ENCODE measurements at places on chromosomes 6 and 20.

GRCh38 chr20:61903575-61904340 is 161.9 kb downstream of the TAF4 start:
- no peak for DNase-seq

DNA sequence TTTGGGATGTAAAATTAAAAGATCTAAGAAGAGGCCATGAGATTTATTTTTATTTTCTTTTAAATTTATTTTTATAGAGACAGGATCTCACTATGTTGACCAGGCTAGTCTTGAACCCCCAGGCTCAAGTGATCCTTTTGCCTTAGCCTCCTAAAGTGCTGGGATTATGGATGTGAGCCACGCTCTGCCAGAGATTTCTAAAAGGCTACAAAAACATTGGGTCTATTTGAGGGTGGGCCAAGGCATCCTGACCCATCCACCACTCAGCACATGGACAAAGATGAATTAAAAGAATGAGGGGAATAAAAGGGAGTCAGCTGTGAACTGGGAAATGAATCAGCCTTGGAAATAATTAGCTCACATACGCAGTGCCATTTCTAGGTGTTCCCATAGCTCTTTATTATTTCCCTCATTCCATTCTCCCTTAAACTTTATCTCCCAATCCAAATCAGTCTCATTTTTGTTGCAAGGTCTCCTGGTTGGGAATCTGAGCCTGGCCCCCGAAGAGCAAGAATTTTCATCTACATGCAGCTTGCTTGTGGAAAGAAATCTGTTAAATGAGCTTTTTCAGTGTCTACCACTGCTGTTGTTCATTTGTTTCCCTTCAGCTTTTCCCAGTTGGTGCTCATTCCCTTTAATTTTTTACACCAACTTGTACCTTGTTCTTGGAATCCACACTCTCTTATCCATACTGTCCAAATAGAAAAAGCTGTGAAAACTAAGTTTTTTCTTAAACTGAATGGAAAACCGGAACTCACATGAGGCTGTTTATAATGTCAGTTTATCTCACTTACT is 66.9 kb downstream of the MKKS start:
- DNase-seq: no peak

DNA sequence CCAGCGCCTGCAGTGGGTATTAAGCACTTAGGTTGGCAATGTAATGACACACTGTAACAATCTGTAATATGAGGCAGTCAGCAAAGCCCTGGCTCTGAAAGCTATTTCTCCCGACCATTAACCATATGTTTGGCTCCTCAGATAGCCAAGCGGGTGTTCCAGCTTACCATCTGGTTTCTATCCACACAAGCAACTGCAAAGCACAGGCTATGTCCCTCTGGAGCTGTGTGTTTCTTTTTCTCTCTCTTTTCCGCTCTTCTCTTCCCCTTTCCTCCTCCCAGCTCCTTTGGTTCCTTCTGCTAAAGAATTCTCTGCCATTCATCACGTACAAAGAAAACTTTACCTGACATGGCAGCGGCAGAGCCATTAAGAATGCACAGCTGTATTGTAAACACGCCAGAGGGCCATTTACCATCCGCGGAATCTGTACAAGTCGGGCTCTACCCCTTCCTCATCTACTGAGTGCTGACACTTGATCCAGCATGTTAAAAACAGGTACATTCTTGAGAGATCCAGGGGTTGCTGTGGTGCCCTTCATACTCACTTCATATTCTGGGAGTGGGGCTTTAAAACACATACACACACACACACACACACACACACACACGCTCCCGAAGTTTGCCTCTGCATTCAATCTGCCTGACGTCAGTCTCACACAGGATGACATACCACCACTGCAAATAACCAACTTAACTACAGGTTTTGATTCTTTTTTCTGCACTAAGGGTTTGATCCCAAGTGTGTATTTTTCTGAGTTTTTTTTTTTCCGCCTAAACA is 77.2 kb downstream of the BACH2 start:
- DNase-seq: no peak

GRCh38 chr6:27870291-27870870 is 41.8 kb downstream of the OR2B2 start:
- DNase-seq: no peak

- DNase-seq: no peak
These were observed 30.9 kb upstream of the ASXL1 start for GRCh38 chr20:32327087-32327681.

DNA sequence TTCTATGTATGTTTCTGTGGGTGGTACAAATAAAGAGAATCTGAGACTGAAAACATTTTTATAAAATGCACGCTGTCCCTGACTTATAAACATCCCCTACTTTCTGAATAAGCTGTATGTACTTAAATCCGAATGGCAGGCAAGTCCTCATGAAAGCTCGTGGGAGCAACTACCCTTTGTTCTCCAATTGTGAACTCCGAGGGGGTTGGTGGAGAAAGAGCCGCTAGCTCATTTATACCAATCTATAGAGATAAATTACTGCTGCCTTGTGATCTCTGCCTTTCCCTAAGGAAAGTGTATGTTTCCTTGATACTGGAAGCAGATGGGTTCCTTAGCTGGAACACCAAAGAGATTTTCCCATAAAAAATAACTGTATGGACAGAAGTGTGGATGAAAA is 84.5 kb downstream of the GJA10 start:
- no peak for DNase-seq

- no peak for DNase-seq
These were observed 28.1 kb downstream of the RIOK1 start for GRCh38 chr6:7417684-7418083.

DNA sequence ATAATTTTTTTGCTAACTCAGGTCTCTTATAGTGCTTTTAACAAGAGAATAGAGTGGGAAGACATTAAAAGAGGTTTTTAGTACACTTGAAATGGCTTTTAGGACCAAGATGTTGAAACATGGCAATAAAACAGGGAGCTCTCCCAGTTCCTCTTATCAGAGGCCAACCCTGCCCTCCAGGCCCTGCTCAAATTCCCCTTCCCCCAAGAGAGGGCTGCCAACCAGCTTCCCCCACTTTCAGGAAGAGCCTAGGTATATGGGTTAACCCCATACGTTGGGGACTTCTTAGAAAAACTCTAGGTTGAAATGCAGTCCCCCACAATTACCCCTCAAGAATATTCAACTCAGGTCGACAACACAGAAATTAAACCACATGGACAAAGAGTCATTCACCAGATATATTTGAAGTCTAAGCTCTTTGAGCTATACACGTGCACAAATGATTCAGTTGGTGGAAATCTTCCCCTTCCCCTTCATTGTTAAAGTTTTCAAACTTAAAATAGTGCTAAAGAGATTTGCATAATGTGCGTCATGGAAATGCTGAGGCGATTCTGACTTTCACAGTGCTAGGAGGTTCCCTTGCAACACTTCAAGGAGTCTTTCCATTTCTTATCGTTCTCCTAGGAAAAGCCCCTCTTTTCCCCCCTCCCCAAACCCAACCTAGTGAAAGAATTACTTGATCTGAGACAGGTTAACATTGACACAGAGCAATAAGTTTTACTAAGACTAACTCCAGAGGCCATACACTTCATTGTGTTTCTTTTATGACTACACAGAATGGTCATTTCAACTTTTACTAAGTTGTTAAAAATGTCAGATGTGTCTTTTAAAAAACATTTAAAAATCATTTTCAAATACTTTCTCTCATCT is 49.8 kb upstream of the ENPP5 start:
- DNase-seq: no peak

DNA sequence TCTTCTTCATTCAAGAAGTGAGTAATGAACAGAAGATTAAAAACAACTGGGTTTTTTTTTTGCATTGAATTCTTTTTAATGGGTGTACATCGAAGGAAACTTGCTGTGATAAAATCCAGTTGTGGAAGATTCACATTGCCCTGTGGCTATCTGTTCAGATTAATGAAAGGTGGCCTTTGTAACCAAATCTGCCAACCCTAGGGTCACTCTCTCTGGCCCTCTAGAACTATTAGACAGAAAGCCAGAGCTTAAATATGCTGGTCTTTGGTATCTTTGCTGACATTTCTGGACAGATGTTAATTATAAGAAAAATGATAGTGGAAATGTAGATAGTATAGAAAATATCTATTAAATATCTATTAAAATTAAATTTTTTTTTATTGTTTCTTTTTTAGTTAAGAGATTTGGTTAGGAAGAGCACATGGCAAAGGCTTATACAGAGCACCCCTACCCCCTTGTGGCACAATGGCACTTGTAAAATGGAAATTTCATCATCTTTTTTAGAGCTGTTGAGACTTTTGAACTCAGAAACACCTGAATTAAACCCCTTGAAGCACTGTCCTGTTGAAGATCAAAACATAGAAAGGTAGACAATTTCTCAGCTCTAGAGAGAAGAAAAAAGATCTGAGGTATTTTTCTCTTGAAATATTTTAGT is 572.5 kb downstream of the PKHD1 start:
- DNase-seq: no peak

GRCh38 chr6:30940361-30940986 is at the start of gene MUCL3:
Gene MUCL3, plus strand, starts transcription at chr6:30940973. Its CDS starts 27 bp downstream, at chr6:30941000.
- no peak for DNase-seq

DNA sequence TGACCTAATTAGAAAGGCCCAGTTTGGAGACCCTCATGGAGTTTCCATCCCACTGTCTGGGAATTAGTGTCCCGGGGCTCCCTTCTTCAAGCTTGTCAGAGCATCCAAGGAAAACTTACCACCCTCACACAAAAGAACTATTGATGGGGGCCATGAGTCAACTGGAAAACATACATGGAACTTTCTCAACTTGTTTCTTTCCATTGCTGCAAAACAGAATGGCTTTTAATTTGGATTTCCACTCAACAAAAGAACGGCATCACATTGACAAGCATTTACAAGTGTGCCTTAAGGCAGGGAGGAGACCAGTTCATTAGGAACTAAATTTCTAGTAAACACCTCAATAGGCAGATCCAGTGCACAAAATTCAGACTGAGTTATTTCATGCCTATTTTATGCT is 289.1 kb upstream of the PREP start:
- DNase-seq: no peak

DNA sequence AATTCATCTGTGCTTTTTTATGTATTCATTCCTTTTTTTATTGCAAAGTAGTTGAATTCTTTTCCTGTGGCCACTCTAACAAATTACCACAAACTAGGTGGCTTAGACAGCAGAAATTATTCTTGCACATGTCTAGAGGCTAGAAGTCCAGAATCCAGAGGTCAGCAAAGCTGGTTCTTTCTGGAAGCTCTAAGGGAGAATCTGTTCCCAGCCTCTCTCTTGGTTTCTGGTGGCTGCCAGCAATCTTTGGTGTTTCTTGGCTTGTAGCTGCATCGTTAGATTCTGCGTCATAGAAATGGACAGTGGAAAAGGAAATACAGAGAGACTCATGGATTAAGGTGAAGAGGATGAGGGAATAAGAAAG is 39.3 kb downstream of the GSTA2 start:
- DNase-seq: no peak

DNA sequence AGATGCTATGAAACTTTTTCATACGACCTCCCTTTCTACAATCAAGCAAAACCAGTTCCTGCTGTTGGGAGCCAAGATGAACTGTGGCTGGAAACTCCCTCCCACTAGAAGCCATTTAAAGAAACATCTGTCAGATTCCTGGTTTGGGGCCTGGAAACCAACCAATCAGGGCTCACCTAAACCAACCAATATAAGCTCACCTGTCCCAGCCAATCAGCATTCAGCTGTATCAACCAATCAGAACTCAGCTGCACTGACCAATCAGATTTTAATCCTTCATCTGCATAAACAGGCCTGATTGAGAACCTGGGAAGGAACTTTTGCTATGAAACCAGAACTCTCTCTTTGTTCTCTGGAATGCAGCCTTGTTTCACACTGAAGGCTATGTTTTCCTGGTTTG is 42.4 kb downstream of the SNX14 start:
- no peak for DNase-seq

DNA sequence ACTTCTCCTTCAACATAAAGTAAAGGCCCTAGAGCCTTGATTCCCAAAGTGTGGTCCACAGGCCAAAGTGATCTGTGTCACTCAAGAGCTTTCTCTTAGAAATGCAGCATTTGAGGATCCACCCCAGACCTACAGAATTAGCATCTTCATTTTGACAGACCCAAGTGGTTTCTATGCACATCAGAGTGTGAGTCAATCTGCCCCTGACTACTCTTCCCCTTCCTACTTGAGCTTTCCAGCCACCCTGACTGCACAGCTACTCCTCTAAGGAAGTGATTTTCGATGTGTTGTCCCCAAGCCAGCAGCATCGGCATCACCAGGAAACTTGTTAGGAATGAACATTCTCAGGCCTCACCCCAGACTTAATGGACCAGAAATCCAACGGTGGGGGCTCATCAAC is 2.6 kb downstream of the MEP1A start:
- no peak for DNase-seq

Data from stimulated activated CD8-positive, alpha-beta memory T cell treated with anti-CD3 and anti-CD28 coated beads, Interleukin-2, amount 100 ng/mL, for 1 hour (primary cell).